ENCODE measurements at places on chromosomes 4 and X. TPM values are rescaled to one million over a fixed set of nuclear protein-coding genes. Genes with fewer than 3 reads are reported as not detected.

GRCh38 chr4:137533855-137534254, 1.6 kb upstream of the PCDH18 start:
- DNase-seq, result no peak

The GLOD5 gene
- not detected for total RNA-seq

The F11 gene
- not detected for total RNA-seq

GRCh38 chr4:150970685-150971151, 44.4 kb downstream of the LRBA start:
- no peak for DNase-seq

Data from cerebellum (tissue), 4 donors.